Left hindlimb (tissue), 1 donor: ENCODE measurements at places on chromosomes 11 and 22.

- DNase-seq, result no peak
Measured at GRCh38 chr22:48653306-48653705, 1174.4 kb downstream of the BRD1 start.

- DNase-seq, result no peak
Measured at GRCh38 chr11:14223636-14224288, 135.2 kb downstream of the RRAS2 start.

GRCh38 chr22:31235081-31235480 is 23.0 kb downstream of the LIMK2 start:
- no peak for DNase-seq

DNA sequence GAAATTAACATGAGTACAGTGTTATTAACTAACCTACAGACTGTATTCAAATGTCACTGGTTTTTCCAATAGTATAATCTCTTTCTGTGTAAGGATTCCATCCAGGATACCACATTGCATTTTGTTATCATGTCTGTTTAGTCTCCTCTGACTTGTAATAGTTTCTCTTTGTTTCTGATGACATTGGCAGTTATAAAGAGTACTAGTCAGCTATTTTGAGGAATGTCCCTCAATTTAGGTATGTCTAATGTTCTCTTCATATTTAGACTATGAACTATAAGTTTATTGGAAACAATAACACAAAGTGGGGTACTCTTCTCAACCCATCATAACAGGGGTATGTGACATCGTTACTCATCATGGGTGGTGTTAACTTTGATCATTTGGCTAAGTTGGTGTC is 20.3 kb upstream of the ME3 start:
- no peak for DNase-seq

DNA sequence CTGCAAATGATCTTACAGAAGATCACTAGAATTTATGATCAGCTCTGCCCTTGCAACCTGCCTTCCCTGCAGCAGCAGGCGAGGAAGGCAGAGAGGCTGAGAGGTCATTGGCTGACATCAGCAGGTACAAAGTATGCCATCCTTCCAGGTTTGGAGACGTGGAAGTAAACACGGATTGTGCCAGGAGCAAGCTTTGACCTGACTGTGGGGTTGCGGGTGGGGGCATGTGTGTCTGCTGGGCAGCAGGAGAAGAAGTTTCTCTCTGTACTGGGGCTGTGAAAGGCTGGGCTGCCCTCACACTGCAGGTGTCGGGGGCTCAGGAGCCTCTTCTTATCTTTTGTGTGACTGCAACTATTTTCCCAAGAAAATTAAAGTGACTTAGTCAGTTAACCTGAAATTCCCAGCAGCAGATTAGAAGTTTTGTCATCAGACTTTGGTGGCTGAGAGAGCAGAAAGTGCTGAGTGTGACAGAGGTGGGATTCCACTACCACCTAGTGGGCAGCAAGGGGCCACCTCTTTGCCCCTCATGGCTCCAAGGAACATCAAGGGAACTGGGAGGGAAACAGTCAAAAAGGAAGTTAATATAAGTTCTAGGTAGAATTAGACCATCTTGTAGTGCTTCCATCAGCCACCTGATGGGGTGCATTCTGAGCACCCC is 565.9 kb downstream of the ETS1 start:
- DNase-seq, result no peak

GRCh38 chr11:61587951-61588727 is 7.3 kb upstream of the SYT7 start:
- peak; percentile 57 for DNase-seq

GRCh38 chr11:47406896-47407745 is 1.3 kb upstream of the SLC39A13 start:
- DNase-seq, result no peak

DNA sequence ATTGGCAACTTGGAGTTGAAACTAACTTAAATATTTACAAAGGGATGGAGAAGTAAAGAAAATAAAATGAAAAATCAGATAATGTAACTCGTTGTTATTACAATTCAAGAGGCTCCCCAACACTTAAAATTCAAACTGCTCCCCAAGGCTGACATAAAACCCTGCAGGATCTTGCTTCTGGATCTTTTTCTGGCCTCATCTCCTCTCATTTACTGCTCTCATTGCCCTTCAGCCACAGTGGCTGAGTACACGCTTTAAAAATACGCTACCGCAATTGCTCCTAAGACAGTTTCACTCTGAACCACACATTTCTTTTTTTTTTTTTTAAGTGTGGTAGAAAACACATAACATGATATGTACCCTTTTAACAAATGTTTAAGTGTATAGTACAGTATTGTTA is 718.1 kb upstream of the ANO3 start:
- DNase-seq, result no peak

GRCh38 chr11:128472128-128473089 is 114.9 kb downstream of the ETS1 start:
- DNase-seq, result no peak

- DNase-seq, result peak; percentile 77
Measured at GRCh38 chr11:128766591-128767081, 72.8 kb downstream of the FLI1 start.

DNA sequence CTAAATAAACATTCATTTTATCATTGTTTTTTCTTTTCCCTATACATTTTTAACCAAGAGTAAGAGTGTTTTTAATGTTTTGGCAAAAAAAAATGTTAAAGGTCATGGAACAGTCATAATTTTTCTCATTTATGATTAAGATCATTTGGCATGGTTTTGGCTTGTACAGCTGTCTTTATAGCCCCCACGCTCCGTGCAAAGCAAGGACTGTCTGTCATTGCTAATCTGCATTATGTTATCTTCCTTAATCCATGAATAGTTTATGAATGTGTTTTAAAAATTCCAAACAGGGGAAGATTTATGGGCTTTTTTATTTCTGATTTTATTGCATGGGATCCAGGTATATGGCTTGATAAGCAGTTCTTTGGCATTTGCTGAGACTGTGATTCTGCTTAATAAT is 28.1 kb downstream of the PGM2L1 start:
- no peak for DNase-seq

DNA sequence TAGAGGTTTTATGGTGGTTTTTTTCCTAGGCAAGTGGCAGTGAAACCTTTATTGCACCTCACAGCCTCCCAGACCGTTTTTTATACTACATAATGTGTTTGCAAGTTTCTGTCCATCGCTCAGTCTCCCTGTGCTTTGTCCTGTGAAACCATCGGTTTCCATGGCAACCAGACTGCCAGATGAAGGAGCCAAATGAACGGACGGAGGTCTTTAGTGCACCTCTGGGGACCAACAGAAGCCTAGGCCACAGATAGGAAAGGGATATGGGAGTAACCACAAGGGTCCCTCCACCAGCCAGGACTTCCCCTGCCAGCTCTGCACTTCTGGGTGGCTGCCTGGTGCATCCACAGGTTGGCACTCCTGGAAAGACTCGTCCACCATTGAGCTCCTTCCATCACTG is 165.0 kb downstream of the CHST1 start:
- DNase-seq, result peak; percentile 43

GRCh38 chr22:46001046-46001425 is 24.1 kb upstream of the WNT7B start:
- peak; percentile 31 for DNase-seq

GRCh38 chr11:11119917-11120316 is 233.1 kb downstream of the CSNK2A3 start:
- no peak for DNase-seq

DNA sequence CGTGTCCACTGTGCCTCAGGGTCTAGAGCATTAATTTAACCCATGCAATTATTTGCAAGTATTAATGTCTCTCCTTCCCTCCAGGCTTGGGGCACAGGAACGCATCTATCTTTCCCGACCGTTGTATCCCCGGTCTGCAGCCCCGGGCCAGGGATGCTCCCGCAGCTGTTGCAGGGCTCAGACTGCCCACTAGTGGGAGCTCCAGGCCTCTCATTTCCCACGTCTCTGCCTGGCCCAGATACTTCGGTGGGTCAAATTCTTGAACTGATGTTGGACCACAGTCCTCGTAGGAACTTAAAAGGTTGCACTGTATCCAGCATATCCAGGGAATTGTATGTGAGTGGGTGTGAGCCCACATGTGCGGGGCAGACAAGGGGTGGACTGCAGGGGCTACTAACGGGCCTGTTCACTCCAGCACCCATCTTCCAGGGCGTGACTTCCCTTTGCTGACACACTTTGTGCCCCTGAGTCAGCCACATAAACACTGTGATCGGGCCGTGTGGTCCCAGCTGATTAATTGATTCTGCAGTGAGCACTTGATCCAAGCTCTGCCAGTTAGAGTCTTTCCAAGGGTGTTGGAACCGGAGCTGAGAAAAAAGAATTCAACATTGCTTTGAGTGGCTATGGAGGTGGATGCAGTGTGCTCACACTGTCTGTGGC is 451.3 kb downstream of the TBC1D22A start:
- DNase-seq, result no peak

GRCh38 chr22:21861851-21862250 is 5.6 kb downstream of the MAPK1 start:
- no peak for DNase-seq

DNA sequence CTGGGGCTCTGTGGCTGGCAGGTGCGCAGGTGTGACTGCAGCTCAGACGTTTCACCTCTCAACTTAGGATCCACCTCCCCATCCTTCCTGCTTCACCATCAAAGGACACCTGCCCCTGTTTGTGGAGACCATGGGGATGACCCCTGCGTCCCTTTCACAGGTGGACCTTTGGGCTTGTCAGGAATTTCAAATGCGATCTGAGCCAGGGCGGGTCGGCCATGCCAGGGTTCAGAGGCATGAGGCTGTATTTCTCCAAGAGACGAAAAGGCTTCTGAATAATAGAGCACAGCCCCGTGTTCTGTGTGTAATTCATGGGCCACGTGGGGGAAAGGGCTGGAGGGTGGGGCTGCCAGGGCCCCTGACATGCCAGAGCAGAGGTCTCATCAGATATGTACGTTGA is 668.0 kb downstream of the BRD1 start:
- no peak for DNase-seq

DNA sequence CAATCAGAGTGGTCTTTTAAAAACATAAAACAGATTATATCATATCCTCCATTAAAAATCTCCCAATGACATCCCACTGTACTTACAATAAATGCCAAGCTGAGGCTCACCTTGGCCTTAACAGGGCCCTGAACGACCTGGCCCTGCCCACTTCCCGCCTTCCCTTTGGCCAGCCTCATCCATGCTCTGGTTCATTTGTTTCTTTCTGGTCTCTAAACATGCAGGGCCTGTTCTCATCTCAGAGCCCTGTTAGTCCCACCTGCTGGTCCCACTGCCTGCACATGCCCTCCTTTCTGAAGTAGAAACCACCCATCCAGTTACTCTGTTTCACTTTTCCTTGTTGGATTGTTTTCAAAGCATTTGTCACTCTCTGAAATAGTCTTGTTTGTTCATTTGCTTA is 227.4 kb downstream of the INSC start:
- DNase-seq, result no peak

DNA sequence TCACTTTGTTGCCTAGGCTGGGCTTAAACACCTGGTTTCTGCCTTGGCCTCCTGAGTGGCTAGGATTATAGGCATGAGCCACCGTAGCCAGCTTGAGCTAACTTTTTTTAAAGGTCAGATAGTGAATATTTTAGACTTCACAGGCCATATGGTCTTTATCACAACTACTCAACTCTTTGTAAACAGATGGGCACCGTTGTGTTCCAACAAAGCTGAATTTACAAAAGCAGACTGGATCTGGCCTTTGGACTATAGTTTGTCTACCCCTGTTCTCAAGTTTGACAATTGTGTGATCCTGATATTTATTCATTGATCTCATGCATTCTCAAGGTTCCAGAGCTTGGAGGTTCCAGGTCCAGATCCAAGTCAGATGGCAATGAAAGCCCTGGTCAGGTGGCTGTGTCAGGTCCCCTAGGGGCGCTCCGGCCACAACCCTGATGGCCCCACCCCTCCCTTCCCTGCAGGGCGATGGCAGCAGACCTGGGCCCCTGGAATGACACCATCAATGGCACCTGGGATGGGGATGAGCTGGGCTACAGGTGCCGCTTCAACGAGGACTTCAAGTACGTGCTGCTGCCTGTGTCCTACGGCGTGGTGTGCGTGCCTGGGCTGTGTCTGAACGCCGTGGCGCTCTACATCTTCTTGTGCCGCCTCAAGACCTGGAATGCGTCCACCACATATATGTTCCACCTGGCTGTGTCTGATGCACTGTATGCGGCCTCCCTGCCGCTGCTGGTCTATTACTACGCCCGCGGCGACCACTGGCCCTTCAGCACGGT is 15.8 kb downstream of the P2RY2 start:
- DNase-seq, result no peak

- DNase-seq, result no peak
Measured at GRCh38 chr11:132644520-132645239, 887.6 kb downstream of the OPCML start.

DNA sequence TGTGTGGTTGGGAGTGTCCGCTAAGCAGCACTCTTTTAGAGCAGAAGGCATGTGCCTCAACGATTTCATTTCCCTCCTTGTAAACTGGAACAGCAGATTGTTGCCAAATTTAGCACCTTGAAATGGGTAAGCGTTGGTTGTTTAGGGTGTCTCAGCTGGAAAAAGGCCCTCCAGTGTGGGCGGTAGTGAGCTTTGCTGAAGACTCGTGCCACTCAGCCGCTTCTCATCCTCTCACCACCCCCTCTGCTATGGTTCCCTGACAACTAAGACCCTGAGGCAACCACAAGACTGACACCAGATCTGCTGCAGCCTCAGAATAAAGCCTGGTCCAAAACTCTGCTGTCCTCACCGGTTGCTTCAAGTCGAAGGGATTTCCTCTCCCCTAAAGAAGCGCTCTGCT is 9.9 kb upstream of the FERMT3 start:
- DNase-seq, result no peak

- DNase-seq, result no peak
Measured at GRCh38 chr11:77053217-77054015, 13.4 kb upstream of the CAPN5 start.

DNA sequence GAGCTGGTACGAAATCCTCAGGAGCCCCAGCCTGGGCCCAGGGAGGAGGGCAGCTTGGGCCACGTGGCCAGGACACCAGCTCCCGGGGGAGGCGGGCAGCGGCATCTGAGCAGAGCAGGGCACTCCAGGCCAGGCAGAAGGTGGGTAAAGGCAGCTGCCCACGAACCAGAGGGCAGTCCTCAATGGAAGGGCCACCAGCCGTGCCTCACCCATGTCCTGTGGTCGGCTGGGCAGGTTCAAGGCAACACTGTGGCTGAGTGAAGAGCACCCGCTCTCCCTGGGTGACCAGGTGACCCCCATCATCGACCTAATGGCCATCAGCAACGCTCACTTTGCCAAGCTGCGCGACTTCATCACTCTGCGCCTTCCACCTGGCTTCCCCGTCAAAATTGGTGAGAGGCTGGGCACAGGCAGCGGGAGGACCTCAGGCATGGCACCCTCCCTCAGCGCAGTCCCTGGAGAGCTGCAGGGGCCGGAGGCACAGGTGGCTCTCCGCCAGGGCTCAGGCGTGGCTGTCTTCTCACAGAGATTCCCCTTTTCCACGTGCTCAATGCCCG is 2.5 kb upstream of the SSH3 start:
- DNase-seq, result peak; percentile 29

GRCh38 chr11:7968686-7969085 is 3.4 kb upstream of the NLRP10 start:
- DNase-seq, result no peak

DNA sequence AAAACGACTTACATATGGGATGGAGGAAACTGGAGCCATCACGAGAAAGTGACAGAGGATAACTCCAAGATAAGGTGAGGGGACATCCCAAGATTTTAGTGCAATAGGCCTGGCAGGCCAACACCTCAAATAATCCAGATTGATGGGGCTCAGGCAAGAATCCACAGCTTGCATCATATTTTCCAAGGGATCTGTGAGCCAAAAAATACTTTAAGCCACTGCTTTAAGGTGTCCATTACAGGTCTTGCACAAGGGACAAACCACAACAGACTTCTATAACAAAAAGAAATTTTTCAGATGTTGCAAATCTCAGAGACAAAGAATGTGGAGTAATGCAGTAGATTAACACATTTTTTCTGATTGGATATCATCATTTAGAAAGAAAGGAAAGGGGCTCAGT is 45.6 kb downstream of the DENND5A start:
- DNase-seq, result no peak
